ENCODE measurements at places on chromosomes 6 and 20. TPM values are rescaled to one million over a fixed set of nuclear protein-coding genes. Genes with fewer than 3 reads are reported as not detected.

PAK5 gene
- not detected for total RNA-seq

PRSS16 gene
- total RNA-seq, result 4.7 TPM

RSPH9 gene
- 0.28 TPM for total RNA-seq

- DNase-seq, result no peak
Measured at GRCh38 chr6:130815200-130816071, 11.8 kb upstream of the SMLR1 start.

- DNase-seq, result no peak
Measured at GRCh38 chr6:109877028-109878004, 100.8 kb upstream of the GPR6 start.

- no peak for DNase-seq
Measured at GRCh38 chr6:132888701-132889100, 74.3 kb downstream of the RPS12 start.

DNA sequence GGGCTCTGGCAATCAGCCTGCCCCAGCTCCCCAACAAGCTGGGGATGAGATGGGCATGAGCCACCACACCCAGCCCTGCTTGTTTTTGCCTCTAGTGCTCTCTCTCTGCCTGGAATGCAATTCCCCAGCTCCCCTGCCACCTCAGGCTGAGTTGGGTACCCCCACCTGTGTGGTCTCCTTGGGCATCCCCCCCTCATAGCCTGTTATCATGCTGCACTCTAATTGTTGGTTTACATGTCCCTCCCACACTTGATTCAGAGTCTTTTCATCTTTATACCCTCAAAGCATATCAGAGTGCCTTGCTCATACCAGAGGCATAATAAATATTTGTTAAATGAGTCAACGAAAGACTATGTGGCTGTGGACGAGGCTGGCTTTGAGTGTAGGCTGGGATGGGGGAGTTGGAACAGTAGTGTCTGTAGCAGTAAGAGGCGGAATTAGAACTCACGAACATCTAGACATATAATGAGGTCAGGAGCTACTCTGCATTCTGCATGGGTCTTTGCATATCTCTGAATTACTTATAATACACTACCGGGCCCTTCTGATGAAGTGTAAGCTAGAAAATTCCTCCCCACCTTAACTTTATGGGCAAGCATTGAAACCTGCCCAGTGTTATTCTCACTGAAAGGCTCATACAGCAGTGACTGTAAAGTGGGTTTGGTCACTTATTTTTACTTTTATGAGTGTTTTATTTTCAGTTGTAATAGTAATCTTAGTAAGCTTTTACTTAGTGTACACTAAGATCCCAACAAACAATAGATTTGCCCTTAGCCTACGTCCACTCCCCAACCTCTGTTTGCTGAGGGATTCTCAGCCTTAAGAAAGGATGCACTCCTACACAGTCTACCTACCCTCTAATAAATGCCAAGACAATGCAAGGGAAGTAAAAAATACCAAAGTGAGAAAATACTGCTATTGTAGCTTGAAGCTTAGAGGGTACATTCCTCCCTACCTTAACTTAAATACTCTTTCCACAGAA lies 58.7 kb downstream of the EDN1 start:
- peak; percentile 84 for DNase-seq
